ENCODE measurements at places on chromosomes 5 and 9.

- DNase-seq: no peak
Measured at GRCh38 chr5:74586856-74587255, 53.7 kb downstream of the ENC1 start.

GRCh38 chr5:132470010-132470392, 20.6 kb downstream of the IRF1 start:
- DNase-seq: peak; percentile 1

GRCh38 chr5:91521334-91521733, 138.2 kb upstream of the ARRDC3 start:
- DNase-seq: no peak

DNA sequence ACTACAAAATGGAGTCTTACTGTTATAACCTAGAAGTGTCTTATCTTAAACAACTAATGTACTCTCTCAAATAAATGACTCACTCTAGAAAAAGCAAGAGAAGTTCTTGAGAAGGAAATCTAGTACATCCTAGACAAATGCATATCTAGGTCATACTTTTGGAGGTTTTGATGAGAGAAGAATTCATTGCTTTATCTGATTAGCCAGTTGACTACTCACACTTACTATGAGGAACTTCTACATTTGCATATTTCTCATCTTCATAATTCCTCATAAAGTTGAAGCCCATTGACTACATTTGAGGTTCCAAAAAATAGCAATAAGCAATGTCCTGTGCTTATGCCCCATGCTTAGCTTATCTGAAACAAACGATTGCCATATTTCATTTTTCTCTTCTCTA, 2.8 kb downstream of the JAKMIP2 start:
- no peak for DNase-seq

- DNase-seq: no peak
Measured at GRCh38 chr9:72952381-72952690, 517 bp downstream of the ALDH1A1 start.

GRCh38 chr9:37936965-37937364, 33.0 kb upstream of the SLC25A51 start:
- DNase-seq: no peak

- no peak for DNase-seq
Measured at GRCh38 chr5:74570250-74570649, 70.3 kb downstream of the ENC1 start.

DNA sequence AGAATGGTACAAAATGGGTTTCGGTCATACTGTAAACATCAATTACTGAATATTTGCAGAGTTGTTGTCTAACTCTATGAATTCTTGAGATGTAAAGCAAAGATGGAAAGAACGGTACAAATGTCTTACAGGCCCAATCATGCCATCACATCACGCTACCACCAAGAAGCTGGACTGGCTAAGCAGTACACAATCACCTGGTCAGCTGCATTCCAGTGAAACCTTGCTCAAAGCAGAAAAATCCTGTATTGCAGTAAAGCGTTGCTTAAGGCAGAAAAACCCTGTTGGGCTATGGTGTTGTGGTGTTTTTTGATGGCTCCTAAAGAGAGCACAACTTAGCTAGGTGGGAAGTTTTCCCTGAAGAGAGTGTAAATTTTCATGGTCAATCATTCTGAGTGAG, 112.6 kb upstream of the RASA1 start:
- DNase-seq: no peak

DNA sequence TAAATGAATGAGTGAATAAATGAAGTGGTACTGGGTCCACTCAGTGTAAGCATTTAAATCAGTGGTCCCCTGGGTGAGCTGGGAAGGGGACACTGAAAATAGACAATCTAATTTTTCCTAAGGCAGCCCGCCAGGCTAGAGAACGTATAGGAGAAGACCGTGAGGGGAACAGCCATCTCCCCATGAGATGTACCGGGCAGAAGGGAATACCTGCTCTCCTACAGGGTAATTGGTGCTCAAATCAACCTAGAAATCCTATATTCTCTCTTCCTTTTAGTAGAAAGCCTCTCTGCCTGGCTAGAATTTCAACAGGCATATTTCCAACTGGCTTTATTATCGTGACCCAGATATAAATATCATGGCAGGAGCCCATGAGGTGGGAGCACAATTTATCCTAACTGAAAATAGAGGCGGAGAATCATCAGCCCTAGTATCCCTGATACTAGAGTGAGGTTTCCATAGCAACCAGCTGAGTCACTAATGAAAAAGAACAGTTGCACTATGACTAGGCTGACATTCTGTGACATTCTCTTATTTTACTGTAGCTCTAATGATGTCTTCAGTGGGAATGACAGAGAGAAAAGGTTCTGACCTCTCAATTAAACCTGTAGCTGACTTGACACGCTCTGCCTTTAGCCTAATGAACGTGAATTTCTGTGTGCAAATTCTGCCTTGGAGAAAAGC, 96.5 kb upstream of the CAST start:
- no peak for DNase-seq

DNA sequence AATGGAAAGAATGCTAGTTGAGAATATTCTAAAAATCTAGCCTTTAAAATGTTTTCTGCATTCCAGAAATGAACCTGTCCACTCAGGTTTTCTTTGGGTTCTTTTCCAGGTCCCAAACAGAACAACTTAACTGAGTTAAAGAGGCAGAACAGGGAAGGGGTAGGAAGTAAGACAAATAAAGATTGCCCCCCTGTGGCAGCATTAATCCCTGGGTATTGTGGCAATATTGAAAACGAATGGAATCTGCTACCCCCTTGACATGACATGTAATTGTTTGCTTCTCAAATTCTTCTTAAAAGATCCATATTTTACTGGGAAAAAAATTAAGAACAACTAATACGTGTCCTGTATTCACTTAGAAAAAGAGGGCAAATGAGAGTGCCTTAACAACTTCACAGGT, 9.3 kb upstream of the RBM22 start:
- DNase-seq: no peak

DNA sequence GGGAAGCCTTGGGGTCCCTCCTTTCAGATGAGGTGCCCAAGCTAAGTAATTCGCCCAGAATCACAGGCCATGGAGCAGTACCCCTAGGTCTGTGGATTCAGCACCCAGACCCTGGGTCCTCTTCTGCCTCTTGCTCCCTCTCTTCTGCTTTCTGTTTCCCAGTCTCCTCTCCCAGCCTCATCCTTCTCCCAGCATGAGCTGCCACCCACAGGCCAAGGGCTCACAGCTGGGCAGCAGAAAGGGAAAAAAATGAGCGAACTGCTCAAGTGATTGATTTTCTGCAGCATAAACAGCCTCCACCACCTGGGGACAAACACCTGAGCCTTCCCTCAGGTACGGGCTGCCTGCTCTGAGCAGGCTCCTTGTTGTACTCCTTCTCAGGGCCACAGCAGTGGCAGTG, 113.9 kb upstream of the SAP30L start:
- no peak for DNase-seq

DNA sequence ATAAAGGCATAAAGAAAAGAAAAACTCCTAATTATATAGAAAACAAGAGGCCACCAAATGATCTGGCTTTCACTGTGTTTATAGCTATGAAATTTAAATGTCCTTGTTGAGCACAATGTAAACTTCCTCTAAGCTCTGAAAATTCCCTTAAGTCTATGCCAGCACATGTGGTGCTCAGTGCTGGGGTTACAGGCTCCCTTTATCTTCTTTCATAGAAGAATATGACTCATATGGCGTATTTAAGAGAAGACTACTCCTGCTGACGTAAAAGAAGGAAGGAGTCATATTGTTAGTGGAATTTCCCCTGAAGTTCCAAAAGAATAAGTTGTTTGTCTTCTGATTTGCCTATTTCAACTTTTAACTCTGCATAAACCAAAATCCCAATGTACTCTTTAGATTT, 30.4 kb downstream of the RNF145 start:
- DNase-seq: no peak

DNA sequence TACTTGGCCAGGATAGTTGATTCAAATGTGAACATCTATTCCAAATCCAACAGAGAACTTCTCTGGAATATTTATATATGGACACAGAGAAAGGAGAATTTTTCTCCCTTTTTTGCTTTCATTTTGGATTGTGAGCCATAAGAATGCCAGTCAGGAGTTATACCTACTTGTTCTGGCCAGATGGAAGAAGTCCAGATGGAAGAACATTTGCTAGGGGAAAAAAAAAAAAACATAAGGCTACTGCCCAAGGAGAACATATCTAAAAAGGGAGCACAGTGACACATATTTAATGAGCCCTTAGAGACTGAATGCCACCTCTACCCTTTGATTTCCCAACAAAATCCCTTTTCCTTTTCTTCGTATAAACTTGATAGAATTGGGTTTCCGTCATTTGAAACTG, 61.7 kb upstream of the PPP2R2B start:
- no peak for DNase-seq

DNA sequence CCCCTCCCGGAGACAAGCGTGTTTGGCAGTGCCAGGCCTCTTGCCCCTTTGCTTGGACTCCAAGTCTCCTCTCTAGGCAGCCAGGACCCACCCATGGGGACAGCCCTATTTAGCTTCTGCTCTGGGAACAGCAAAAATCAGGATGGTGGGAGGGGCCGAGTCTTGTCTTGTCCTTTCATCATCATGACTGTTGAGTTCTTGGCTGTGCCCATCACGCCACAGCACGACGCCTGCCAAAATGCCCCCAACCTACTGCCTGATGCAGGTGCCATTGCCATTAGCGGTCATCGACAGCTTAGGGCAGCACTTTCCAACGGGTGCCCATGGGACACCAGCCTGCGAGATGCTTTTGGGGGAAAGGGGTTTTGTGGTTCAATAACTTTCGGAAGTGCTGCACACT, 18.9 kb downstream of the PLPP7 start:
- DNase-seq: no peak

DNA sequence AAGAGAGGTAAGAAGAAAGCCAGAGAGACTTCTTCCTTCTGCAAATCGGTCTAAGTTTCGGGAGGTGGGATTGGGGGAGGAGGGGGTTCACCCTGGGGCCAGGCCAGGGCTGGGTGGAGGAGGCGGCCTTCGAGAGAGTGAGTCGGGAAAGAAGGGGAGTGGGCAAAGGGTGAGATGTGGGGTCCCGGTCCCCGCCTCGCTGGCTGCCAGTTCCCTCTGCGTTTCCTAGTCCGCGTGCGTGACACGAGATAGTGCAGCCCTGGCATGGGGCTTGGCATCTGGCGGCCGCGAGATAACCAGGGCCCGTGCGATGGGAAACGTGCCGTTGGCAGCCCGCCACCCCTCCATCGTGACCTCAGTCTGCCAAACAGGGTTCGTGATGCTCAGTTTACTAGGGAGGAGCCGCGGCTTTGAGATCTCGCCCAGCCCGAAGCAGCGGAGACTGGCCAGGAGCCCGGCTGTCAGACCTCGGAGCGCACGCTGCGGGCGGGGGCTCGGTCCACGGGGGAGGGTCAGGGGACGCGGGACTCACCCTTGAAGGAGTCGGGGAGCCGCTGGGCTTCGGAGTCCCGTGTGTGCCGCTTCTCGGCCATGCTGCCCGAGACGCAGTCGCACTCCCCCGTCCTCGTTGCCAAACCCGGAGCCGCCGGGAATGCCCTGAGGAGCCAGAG, at the start of gene STOM:
STOM (minus strand) TSS at position 656 of the 671 bp plus-strand sequence; CDS start at position 593, 63 bp downstream.
- peak; percentile 67 for DNase-seq

DNA sequence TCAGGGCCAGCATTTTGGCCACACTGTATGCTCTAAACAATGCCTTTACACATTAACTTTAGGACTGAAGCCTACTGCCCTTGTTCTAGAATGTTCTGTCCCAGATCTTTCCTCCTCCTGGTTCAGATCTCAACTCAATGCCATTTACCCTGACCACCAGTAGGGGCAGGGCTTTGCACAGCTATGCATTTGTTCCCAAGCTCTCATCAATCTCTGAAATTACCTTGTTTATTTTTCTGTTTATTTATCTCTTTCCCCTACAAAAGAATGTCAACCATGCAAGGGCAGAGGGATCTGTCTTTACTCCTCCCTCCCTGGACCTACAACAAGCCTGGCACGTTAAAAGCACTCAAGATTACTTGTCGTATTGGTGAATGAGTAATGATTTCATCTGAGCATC, 612.9 kb downstream of the BNC2 start:
- DNase-seq: no peak

DNA sequence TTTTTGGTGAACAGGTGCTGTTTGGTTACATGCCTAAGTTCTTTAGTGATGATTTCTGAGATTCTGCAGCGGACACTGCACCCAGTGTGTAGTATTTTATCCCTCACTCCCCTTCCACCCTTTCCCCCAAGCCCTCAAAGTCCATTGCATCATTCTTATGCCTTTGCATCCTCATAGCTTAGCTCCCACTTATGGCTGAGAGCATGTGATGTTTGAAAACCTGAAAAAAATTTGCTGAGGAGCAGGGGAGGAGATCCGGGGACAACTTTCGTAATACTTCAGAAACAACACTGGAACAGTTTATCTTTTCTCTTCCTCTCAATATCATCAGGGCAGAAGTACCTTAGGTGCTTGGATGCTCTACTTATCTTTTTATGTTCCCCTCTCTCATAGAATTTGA, 226.4 kb downstream of the ADAMTS6 start:
- DNase-seq: no peak

- DNase-seq: no peak
Measured at GRCh38 chr9:130111786-130112537, 58.3 kb downstream of the GPR107 start.

- no peak for DNase-seq
Measured at GRCh38 chr5:122707796-122708195, 67.1 kb upstream of the SNX2 start.

DNA sequence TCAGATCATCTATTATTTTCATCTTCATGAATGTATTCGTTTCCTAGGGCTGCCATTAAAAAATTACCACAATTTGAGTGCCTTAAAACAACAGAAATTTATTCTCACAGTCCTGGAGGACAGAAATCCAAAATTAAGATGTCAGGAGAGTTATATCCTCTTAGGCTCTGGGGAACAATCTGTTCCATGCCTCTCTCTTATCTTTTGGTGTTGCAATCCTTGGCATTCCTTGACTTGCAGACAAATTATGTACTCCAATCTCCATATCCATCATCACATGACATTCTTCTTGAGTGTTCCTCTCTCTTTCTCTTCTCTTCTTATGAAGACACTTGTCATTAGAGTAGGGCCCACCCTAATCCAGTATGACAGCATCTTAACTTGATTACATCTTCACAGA, 339.4 kb downstream of the EFNA5 start:
- DNase-seq: no peak

GRCh38 chr5:139494832-139495231, 12.3 kb upstream of the STING1 start:
- DNase-seq: no peak

DNA sequence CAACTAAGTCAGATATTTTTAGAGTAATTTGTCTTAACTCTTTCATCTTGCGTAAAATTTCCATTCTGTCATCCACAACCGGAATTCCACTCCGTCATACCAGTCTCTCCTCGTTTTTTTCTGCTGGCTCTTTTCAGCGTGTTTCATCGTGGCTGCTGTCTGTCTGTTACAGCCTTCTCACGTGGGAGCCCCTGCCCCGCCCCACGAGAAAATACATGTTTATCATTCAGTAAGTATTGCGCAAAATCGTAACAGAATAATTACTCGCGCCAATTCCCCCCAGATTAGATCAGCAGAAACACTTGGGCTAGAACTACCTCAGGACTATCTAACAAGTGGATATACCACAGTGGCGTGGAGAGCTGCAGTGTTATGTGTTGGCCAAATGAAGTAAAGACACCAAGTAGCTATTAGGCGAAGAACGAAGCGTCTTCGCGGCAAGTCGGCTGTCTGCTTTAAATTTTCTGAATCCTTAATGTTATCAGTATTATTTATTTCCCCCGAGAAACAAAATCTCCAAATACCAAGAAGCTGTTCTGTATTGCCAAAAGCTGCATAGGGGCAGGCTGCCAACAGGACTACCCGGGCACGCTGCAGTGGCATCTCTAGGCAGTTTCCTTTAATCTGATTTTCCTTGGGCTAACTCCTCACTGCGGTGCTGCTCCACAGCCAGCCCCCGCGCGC, 566 bp upstream of the FOCAD start:
- peak; percentile 44 for DNase-seq

- no peak for DNase-seq
Measured at GRCh38 chr9:114122136-114123027, 23.3 kb upstream of the KIF12 start.

GRCh38 chr5:76401801-76402250, 1.3 kb upstream of the IQGAP2 start:
- DNase-seq: peak; percentile 44
